Stimulated activated CD4-positive, alpha-beta T cell treated with anti-CD3 and anti-CD28 coated beads, TNF-alpha, amount 100 ng/mL, for 24 hours (primary cell): ENCODE measurements at places on chromosomes 7 and 10.

GRCh38 chr7:126213876-126214275 is 1038.9 kb downstream of the GRM8 start:
- no peak for DNase-seq

- no peak for DNase-seq
These were observed 98.2 kb upstream of the ARID5B start for GRCh38 chr10:61803269-61803668.

DNA sequence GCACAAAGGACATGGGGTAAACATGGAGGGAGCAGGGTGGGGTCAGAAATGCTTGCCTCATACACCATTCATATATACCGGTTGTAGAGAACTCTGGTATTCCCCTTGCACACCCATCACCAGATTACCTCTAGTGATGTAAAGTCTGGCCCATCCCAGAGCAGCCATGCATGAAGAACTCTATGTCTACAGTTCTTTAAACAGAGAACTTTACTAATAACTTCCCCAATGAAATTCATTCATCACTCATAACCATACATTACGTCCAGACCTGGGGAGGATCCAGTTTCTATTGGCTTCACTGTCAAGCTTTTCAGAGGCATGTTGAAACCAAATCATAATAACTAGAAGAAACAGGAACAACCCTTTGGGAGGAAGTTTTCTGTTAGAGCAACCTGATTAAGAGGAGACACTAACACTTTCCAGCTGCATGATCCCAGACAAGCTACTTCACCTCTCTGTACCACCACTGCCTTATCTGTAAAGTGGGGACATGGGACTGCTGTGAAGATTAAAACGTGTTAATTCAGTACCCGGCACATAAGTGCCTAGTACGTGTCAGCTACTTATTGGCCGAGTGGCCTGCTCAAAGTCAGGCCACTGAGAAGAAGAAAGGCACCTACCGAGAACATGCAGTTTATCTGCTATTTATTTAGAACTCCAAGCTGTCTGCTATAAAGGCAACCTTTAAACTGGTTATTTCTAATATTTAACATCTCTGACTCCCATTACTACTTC is 59.7 kb downstream of the IGF2BP3 start:
- DNase-seq: no peak

DNA sequence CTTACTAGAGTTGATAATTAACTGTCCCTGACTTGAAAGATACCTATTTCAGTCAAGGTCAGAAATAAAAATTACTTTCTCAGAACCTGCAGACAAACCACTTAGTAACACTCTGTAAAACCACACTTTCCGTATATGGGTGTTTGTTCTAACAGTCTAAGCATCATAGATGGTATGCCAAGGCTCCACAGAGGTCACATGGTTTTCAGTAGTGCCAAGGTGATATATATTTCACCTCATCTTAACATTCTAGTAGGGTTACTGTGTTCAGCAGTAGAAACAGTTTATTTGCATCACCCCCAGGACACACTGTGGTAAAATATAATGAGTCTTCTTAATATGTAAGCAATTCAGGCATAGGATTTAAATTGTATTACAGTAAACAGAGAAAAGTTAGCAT is 61.5 kb downstream of the KCND2 start:
- DNase-seq: no peak

- no peak for DNase-seq
These were observed 3.7 kb downstream of the LRRC4 start for GRCh38 chr7:128027485-128027980.

GRCh38 chr10:3452173-3452626 is 279.6 kb upstream of the PITRM1 start:
- DNase-seq: no peak

DNA sequence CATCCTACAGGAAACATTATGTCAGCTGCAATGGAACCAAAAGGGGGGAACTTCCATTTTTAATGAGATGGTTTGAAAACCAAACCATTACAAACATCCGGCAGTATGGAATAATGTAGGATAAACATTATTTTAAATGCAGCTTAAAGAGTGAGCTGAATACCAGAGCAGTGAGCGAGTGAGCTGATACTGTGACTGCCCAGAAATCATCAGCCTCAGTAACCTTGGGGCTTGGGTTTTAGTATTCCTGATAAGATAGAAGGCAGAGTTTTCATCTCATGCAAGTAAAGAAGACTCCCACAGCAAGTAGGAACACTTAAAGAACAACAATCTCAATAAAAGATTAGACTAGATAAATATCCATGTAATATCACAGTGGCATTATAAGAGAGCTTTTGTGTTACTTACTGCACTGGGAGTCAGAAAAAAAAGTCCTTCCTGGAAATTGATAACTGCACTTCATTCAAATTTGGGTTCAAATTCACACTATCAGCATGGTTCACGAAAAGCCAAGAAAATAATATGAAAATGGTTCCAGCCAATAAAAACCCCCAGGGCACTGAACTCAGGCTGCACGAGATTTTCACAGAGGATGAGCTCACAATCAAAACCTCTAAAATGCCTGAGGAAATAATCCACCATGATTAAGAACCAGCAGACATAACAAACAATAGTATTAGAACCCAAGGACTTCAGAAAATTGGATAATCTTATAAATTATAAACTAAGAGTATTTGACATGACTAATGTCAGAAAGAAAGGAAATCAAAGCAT is 115.7 kb downstream of the MTPAP start:
- no peak for DNase-seq

DNA sequence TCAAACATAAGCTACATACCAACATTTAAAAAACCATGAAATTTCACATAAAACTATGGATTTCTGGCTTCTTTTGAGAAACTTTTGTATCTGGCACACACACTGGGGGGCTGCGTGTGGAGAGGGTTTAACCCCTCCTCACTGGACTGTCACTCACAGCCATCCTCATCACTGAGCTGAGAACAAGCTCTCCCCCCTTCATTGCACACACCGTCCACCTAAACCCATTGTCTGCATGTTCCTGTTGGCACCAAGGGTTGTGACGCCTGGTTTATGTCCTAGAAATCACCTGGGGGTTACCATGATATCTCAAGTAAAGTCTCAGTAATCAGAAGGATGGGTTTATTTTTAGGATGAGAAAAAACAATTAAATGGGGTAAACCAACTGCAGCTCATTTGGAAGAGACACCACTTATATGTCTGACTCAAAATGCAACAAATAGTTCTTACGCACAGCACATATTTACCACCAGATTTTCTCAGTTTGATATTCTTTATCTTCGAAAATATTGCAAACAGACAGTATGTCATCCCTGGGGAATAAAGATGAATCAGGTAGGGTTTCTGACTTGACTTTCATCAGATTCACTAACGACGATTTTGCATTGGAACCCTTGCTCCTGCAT is 218.5 kb upstream of the KLF6 start:
- no peak for DNase-seq

DNA sequence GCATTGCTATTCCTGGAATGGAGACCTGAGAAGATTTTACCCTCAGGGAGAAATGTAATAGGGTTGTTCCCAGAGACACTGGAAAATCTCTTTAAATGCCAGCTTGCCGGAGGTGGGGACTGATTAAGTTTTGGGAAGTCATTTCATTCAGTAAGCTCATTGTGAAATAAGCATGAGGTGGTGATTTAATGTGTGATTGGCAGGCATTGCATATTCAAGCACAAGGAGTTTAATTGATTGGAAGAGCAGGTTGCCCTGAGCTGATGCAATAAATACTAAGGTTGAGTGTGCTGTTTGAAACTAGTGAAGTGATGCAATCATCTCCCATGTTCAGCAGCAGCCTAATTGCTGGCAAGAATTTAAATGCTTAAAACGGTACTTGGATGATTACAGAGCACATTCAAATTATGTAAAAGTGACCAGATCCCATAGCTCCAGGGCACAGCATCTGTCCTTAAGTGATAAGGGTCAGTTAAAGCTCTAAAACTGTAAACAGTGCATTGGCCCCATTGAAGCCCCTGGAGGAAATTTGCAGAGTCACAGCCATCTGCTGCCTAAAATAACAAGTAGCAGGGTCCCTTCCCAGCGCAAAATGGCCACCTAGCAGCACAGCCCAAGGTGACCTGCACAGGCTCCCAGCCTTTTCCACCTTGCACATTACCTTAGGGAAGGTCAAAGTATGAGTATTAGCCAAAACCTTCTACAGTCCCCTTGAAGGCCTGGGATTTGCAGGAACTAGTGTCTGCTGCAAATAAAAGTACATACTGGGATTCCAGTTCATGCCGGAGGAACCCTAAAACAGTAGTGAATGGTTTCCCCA is 92.1 kb downstream of the CCDC71L start:
- no peak for DNase-seq

DNA sequence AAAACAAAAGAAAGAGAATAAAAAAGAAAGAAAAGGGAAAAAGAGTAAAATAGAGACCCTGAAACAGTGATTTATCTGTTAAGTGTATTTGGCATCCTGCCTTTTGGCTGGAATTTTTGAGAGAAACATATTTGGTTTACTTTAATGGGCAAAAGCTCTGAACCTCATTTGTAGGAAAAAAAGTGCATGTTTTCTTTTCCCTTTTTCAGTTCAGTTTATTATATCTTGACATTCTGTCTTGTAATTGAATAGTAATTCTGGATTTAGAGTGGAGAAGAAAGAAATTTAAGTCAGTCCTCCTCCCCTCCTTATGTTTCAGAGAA is 69.5 kb downstream of the ARID5B start:
- no peak for DNase-seq

- DNase-seq: no peak
These were observed 21.9 kb upstream of the ECHDC3 start for GRCh38 chr10:11720260-11720741.

GRCh38 chr10:124701435-124701834 is 42.7 kb downstream of the FAM53B start:
- no peak for DNase-seq

- no peak for DNase-seq
These were observed 70.6 kb downstream of the LHPP start for GRCh38 chr10:124532106-124532641.

GRCh38 chr10:71138166-71138830 is 74.1 kb upstream of the UNC5B start:
- DNase-seq: no peak

DNA sequence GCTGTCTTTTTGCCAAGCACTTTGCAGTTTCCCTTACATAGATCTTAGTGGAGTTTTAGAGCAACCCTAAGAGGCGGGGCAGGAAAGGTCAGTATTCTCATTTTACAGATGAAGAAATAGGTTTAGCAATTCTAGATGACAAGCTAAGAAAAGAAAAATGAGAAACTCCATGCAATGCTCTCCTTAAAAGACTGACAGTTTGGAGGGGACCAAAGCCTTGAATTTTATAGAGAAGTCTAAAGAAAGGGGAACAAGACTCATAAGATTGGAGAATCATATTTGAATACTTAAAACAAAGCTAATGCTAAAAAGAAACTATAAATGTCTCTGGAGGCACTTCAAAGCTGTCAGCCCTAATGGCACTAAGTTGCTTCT is 19.6 kb downstream of the CEP55 start:
- no peak for DNase-seq

GRCh38 chr7:81260152-81260551 is 341.3 kb upstream of the SEMA3C start:
- no peak for DNase-seq

DNA sequence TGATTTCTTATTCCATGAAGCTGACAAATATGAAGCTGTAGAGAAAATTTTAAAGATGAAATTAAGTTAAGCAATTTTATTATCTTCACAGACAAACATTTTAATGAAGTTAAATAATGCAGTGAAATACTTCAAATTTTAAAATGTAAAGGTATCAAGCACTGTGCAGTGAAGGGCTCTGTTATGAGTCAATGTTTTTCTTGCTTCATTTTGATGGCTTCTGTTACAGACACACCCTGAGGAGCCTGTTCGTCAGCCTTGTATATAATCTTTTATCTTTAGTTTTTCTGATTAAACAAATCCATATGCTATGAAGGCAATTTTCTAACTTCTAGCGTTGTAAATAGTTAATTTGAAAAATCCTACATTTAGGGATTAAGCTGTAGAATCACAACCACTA is 18.5 kb downstream of the VSTM2A start:
- DNase-seq: no peak

DNA sequence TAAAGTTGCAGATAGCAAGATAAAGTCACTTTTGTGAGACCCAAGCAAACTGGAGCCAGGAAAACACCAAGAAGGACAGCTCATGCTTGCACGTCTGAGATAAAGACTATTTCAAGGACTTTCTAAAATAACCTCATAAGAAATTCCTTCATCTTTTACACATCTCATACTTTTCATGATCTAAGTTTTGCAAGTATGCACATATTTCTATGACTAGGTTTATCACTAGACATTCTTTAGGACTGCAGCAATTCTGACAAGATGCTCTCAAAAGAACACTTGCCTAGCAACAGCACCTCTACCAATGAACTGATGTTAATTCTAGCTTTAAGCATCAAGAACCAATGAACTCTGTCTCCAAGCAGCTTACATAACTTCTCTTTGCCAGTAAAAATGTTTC is 457.6 kb downstream of the SEMA3D start:
- no peak for DNase-seq

- no peak for DNase-seq
These were observed 14.1 kb downstream of the ZNF398 start for GRCh38 chr7:149161241-149161848.

GRCh38 chr7:36272567-36273269 is 116.9 kb upstream of the ANLN start:
- DNase-seq: no peak

GRCh38 chr10:117609095-117609795 is 66.7 kb downstream of the EMX2 start:
- no peak for DNase-seq

DNA sequence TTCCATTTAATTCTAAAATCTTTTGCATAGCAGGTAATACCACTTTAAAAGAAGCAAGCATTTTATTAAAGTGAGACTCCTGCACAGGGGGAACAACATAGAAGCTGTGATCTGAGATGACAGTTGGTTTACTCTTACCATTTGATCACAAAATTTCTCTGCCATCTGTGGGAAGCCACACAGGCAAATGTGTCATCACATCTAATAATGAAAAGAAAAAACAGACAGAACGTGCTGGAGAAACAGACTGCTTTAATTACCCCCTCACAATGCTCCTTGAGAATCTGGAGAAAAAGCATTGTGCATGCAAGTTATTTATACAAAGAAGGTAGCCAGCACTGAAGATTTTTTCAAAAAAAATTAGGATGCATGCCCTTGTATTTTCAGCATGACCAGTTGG is 165.2 kb upstream of the PTER start:
- no peak for DNase-seq

- DNase-seq: no peak
These were observed 297.3 kb upstream of the PRKCQ start for GRCh38 chr10:6877336-6877721.

- no peak for DNase-seq
These were observed 23.6 kb downstream of the PITRM1 start for GRCh38 chr10:3148994-3149393.

- no peak for DNase-seq
These were observed 21.7 kb upstream of the BTBD16 start for GRCh38 chr10:122249303-122249850.

DNA sequence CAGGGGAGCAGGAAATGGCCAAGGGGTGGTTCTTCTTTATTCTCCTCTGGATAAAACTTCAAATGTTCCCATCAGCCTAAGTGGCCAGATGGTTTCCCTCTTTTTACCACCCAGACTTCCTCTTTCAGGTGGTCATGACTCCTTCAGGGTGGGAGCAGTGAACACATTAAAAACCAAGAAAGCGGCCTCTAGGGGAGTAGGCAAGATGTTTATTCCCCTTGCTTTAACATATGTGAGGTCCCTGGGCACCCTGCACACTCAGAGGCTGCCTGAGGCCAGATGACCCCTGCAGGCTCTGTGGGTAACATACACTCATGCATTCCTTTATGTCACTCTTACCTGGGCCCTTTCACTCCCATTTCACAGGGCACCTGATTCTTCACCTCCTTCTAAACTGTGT is 357.4 kb downstream of the ABCA13 start:
- DNase-seq: no peak

GRCh38 chr7:41592794-41593193 is 110.1 kb downstream of the INHBA start:
- no peak for DNase-seq
